ENCODE measurements at places on chromosomes 13 and 19. TPM values are rescaled to one million over a fixed set of nuclear protein-coding genes. Genes with fewer than 3 reads are reported as not detected.

Gene ZNF154
- total RNA-seq = 43.3 TPM

Gene CTU1
- 7.8 TPM for total RNA-seq

Gene PTOV1
- total RNA-seq = 564 TPM

Gene ANKRD24
- 1.6 TPM for total RNA-seq

Gene CD70
- total RNA-seq = not detected

Gene KLK2
- not detected for total RNA-seq

Gene KASH5
- total RNA-seq = not detected

Gene CD79A
- 0.78 TPM for total RNA-seq

Gene LILRB2
- total RNA-seq = not detected
